Midbrain (tissue), 1 donor: ENCODE measurements at places on chromosomes 2 and 18.
A peak's percentile ranks its signal among the peaks of the same experiment; 100 is the strongest.

GRCh38 chr2:195898505-195899191, 170.0 kb downstream of the DNAH7 start:
- peak; percentile 82 for DNase-seq

GRCh38 chr2:230411570-230412370, 4.2 kb upstream of the SP100 start:
- DNase-seq = peak; percentile 34

GRCh38 chr2:85111819-85112281, 21.3 kb upstream of the TCF7L1 start:
- no peak for DNase-seq

GRCh38 chr2:67437114-67437513, 40.0 kb downstream of the ETAA1 start:
- no peak for DNase-seq

DNA sequence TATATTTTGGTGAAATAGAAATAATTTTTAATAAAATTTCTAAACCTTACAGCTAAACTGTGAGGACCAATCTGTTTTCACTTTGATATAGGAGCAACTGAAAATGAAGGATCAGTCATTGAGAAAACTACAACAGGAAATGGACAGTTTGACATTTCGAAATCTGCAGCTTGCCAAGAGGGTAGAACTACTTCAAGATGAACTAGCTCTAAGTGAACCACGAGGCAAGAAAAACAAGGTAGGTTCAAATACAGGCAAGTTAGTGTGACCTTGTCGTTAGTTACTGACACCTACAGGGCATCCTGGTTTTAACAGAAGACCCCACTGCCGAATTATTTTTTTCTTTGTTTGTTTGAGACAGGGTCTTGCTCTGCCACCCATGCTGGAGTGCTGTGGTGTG, 75.5 kb upstream of the STON1 start:
- no peak for DNase-seq
